ENCODE measurements at places on chromosomes 16 and 17.

DNA sequence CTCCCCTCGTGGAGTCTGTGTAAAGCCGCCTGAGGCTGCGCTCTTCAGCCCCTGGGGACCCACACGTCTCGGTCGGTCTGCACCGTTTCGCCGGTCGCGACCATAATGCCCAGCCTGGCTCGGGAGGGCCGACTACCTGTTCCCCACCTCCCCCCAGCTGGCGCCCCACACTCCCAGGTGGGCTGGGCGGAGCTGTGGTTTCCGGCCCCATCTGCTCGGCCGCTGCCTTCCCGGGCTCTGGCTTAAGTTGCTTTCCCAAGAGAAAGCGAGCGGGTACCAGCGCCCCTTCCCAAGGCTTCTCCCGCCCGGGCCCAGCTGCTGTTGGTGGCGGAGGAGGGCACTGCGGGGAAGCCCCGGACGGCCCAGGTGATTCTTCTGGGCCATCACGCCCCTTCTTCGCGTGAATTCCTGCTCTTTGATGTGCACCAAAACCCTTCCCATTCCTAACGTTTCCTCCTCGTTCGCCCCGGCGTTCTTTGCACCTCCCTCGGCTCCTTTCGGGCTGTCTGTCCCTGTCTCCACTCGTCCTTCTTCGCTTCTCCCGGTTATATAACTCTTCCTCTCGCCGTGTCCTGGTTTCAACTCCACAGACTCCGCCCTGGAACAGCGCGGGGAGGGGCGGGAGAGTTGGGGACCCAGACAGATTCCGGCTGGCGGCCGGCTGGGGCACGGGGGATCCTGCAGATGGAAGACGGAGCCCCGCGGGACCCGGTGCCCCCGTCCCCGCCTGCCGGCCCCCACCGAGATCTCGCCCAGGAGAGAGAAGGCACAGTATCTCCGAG, 2.0 kb downstream of the KDM6B start:
- no peak for DNase-seq

GRCh38 chr17:77565166-77565565, 393.3 kb upstream of the TNRC6C start:
- no peak for DNase-seq

DNA sequence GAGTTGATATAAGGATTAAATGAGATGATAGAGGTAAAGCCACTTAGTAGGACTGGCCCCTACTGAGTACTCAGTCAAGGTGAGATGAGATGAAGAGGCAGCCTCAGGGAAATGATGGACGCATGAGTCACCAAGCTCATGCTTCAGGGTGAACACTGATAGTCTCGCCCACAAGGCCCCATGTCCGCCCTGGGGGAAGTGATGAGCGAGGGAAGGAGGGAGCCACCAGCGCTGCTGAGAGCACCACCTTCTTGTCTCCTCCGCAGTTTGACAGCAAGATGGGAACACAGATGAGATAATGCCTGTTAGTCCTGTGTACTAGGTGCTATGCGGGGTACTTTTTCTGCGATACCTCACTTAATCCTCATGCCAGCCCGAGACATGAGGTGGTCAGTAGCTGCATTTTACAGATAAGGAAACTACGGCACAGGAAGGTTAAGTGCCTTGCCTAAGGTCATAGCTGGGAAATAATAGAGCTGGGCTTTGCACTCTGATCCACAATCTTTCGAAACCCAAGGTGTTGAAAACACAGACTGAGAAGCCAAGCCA, 383.0 kb downstream of the CPPED1 start:
- DNase-seq = no peak

- no peak for DNase-seq
Observed at GRCh38 chr16:27505297-27506236, 44.1 kb downstream of the GTF3C1 start.

GRCh38 chr16:47309581-47310312, 151.1 kb downstream of the ITFG1 start:
- DNase-seq = no peak

- no peak for DNase-seq
Observed at GRCh38 chr16:59470556-59470955, 736.4 kb upstream of the GOT2 start.

GRCh38 chr16:6019490-6019991, 921.9 kb upstream of the EEF2KMT start:
- no peak for DNase-seq

DNA sequence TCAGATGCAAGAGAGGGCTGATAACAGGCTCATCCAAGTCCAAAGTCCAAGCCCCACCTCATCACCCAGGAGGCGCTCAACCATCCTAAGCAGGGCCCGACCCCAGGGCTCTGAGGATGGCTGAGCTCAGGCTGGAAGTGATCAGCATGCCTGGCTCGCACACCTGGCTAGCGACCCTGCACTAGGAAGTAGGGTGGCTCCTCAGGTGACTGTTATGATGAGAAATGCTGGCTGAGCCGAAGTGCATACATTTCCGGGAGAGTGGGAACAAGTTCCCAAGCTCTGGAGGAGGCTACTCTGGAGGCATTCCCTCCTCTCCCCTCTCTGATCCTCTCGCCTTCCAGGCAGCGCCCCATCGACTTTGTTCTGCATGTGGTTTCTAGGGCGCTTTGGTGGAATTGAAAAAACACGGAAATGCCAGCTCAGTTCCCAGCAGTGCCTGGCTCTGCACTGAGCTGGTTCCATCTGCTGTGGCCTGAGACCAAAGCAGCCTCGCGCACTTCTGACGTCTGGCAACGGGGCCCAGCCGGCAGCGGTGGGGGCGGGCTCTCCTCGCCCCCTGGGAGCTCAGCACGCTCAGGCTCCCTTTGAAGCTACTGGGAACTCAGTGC, 130.3 kb downstream of the IRF8 start:
- DNase-seq = no peak

GRCh38 chr17:81285179-81285878, 9.8 kb downstream of the SLC38A10 start:
- DNase-seq = no peak

DNA sequence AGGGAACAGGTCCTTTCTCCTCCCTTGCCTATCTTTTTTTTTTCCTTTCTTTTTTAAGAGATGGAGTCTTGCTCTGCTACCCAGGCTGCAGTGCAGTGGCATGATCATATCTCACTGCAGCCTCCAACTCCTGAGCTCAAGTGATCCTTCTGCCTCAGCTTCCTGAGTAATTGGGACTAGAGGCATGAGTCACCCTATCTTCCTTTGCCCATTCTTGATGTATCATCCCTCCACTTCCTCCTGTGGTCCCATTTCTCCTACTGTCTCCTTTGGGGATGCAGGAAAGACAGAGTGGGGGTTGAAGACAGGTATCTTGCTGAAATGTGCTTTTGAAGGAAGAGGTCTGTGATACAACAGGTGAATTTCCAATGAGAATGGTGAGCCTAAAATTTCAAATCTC, 5.5 kb downstream of the MYO19 start:
- no peak for DNase-seq

DNA sequence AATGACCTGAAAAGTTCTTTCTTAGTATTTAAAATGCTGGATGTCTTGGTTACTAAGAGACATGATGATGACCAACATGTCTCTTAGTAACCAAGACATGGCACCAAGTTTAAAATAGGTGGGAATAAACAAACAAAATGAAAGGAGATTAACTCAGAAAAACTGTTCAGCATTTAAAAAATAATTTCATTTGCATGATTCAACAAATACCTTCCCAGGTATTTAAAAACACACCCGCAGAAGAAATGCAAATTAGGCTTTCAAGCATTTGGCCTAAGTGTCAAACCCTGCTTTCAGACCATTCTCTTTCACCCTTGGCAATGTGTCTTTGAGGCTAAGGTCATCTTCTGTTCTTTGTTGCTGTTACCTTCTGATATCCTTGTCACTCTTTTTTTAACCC, 91.4 kb upstream of the CORO6 start:
- DNase-seq = no peak

DNA sequence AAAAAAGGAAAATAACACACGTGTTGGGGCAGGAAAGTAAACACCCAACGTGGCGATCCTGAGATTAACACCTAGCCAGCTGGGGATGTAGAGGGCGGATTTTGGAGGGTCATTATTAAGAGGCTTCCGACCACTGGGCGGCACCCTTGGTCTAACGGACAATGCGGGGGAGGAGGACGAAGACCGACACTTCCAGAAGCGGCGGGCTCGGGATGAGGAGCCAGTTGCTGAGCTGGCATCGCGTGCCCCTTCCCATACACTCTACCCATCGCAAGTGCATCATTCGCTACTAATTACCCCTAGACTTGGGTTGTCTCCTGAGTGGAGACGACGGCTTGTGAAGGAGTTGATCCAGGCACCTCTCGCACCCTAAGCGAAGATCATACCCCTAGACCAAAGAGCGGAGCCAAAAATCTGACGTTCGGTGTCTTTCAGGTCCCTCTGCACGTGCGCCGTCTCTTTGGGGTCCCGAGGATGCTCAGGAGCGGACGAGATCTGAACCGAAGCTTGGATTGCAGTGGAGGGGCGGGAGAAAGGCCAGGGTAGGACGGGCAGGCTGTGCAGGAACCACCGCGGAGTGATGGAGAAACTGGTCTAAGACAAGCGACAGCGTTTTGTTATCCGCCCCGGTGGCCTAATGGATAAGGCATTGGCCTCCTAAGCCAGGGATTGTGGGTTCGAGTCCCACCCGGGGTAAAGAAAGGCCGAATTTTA, 17.6 kb downstream of the ZNF213 start:
- peak; percentile 85 for DNase-seq

GRCh38 chr17:70208080-70208794, 38.9 kb downstream of the KCNJ2 start:
- no peak for DNase-seq

DNA sequence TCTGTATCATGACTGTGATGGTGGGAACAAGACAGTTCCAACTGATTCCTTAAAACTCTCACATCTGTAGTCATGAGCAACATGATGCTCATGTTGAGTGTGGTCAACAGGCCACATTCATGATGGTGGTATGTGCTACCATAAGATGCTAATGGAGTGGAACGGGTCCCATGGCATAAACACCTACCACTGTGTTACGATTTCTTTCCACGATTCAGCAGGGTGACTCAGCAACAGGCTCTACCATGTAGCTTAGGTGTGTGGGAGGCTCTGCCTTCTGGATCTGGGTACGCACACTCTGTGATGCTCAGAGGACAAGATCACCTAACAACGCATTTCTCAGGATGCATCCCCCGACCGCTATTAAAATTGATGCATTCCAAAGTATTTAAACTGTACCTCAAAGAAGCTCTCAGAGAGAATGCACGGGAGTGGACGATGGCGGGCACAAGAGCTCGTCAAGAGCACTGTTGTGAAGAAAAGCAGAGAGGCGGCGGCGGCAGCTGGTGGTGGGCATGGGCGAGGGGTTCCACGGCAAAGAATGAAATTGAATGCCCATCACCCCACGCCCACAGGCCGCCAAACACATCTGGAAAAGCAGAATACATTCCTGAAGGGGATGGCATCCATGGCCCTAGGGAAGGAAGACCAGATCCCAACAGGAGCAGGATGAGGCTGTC, 133.3 kb downstream of the ZNF778 start:
- no peak for DNase-seq

GRCh38 chr17:20032636-20033035, 23.5 kb downstream of the SPECC1 start:
- DNase-seq = no peak

DNA sequence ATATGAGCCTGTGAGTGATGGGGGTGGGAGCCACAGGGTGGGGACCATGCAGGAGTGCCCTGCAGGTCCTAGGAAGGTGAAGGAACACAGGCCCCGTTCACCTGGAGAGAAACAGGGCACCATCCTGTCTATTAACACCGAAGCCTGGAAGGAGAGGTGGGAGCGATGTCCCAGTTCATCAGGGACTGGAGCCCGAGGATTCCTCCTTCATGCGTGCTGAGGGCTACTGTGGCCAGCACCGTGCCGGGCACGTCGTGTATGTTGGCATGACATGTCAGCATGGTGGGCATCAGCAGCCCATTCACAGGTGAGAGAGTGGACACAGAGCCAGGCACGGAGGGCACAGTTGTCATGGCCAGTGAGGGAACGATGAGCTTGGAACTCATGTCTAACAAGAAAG, 1.4 kb downstream of the WFIKKN2 start:
- no peak for DNase-seq

- no peak for DNase-seq
Observed at GRCh38 chr17:76174037-76174436, 33.0 kb upstream of the FOXJ1 start.

Measured in NCI-H1092 (cell line).